ENCODE measurements at places on chromosomes 2 and 18.

DNA sequence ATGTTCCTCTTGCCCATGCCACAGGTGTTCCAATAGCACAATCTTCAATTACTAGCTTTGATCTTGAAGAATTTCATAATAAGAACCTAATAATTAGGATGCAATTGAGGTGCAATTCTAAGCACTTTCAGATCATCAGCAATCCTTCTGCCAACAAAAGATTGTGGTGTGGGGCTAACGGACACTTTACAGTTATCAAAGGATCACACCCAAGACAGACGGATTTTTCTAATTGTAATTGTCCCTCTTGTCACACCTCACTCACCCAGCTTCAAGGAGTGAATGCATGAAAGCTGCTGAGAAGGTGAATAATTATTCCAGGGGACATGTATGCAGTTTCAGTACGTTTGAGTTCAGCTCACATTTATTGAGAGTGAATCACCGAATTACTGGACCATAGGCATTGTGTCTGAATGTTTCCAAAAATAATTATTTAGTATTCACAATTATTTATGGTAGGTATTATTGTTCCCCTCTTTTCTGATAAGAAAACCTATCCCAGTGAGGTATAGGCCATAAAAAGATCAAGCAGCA lies 438.5 kb upstream of the TRIB2 start:
- DNase-seq = no peak

GRCh38 chr2:241373446-241373845 lies 17.4 kb downstream of the FARP2 start:
- no peak for DNase-seq

DNA sequence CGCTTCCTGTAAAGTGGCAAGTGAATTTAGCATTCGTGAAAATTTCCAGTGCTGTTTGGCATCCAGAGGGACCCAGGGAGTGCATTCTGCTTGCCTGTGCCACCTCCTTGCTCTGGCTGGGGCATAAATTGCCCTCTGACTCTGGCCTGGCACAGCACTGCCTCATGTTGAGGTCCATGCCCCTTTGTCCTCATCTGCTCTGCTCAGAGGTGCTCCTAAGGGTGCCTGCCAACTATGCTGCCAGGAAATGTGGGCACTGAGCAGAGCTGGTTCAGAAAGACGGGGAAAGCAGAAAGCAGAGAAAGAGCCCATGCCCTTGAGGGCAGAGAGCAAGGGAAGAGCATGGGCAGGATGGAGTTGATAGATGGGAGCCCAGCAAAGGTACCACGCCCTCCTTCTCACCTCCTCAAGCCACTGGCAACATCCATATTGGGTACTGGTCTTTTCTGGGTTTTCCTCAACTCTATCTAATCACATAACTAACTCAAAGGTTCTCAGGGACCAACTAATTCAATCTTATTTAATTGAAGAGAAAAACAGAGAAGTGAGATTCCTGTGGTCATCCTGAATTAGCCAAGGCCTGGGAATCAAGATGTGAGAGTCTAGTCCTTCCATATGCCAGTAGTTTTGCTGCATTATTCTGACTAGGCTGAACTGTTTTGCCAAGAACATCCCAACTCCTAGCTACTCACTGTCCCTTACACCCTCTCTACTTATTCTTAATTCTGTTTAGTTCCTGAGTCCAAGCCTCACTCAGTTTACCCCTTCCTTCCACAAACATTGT lies 441.5 kb upstream of the TNP1 start:
- DNase-seq = no peak

DNA sequence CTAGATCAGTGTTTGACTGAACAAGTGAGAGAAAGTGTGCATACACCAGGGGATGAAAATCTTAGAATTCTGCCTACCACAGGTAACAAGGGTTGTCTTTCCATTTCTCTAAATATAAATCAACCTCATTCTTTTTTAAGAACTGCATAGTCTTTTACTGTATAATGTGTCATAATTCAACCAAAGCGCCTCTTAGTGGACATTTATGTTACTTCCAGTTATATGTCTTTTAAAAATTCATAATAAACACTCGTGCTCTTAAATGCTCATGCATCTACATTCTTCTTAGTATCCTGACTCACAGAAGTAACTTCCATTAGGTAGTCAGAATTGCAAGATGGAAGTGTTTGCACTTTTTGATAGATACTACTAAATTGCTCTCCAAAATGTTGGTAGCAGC lies 76.2 kb downstream of the CHRNA1 start:
- no peak for DNase-seq

- no peak for DNase-seq
These were observed 50.6 kb downstream of the ANKMY1 start for GRCh38 chr2:240507060-240507777.

- no peak for DNase-seq
These were observed 93.4 kb downstream of the DOCK10 start for GRCh38 chr2:224948859-224949258.

- DNase-seq = no peak
These were observed 227.4 kb upstream of the MYT1L start for GRCh38 chr2:2558476-2558875.

DNA sequence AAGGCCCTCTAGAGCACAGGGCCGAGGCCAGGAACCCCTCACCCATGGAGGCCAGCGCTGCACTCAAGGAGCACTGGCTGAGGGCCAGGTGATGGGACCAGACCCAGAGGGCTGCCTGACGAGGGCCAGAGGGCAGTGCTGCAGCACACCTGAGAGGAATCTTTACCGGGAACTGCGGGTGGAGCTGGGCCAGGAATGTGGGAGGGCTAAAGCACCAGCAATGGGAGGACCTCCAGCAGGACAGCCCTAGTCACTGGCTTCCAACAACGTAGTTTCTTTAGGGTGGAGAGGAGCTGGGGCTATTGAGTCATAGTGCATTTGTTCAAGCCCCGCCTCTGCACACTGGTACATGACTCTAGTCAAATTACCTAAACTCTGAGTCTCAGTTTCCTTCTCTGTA lies 143.4 kb downstream of the TMEM17 start:
- DNase-seq = no peak

DNA sequence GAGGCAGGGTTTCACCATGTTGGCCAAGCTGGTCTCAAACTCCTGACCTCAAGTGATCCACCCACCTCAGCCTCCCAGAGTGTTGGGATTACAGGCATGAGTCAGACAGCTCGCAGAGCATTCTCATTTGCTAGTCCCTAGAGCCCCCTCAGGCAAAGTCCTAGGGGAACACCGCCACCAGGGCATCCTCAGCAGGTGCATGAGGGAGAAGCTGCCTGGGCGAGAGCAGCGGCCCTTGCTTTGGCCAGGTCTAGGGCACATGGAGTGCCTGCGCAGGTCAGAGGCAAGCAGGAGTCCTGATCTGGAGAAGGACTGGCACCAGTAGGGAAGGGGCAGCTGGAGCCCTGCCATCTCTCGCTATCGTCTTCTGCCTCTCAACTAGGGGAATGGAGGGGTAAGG lies 32.4 kb downstream of the NGEF start:
- DNase-seq = no peak

DNA sequence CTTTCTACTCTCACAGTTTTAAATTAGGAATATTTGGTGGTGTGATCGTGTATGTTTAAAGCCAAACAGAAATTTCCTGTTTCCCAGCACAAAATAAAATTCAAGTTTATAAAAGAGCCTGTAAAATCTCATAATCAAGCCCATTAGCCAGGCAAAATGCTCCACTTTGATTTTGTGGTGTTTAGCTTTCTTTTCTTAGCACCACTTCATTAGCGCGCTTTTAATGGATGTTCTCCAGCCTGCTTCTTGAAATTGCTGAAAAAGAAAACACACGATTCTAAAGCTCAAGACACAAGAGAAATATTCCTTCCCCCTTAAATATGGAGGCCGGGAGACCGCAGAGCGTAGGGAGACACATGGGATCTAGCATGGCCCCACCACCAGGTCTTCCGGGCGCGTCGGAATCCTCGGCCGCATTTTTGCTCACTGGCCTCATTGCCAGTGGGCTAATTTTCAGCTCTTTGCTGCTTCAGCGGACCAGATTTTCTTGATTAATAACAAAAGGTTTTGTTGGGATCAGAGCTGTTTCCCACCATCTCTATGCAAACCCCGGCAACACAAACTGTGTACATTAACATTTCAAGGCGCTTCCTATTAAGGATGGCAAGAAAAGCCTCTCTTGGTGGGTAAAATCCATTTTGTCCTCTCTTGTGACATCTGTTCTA lies 40.4 kb upstream of the ID2 start:
- DNase-seq = no peak

DNA sequence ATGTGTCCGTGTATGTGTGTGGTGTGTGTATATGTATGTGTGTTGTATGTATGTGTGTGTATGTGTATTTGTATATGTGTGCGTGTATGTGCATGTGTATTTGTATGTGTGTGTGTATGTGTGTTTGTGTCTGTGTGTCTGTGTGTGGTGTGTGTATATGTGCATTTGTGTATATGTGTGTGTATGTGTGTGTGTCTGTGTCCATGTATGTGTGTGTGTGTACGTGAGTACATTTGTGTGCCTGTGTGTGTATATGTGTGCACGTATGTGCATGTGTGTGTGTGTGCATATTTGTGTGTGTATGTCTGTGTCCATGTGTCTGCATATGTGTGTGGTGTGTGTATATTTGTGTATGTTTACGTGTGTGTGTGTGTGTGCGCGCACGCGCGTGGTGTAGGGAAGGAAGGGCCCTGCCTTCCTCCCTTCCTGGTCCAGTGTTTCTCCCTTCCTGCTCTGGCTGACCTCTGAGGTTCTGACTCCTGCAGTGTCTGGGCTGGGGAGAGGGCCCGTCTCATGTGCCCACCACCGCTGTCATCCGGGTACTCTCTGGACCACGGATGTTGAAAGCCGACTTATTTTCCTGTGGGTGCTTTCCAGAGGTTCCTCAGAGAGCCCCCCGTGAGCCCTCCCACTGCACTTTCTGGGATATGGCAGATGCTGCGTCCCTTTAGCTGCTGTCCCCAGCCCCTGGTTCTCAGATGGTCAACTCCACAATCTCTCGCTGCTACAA lies 209.5 kb downstream of the DYSF start:
- no peak for DNase-seq

- no peak for DNase-seq
These were observed 88.2 kb downstream of the INPP5D start for GRCh38 chr2:233148354-233148753.

- no peak for DNase-seq
These were observed 164.4 kb upstream of the KLHL29 start for GRCh38 chr2:23220513-23221094.

Measured in activated T-cell treated with anti-CD3 and anti-CD28 coated beads, Interleukin-2, amount 50 U/mL, for 72 hours (primary cell).